Left ventricle myocardium superior (tissue), 1 donor: ENCODE measurements at places on chromosomes 4 and X.

DNA sequence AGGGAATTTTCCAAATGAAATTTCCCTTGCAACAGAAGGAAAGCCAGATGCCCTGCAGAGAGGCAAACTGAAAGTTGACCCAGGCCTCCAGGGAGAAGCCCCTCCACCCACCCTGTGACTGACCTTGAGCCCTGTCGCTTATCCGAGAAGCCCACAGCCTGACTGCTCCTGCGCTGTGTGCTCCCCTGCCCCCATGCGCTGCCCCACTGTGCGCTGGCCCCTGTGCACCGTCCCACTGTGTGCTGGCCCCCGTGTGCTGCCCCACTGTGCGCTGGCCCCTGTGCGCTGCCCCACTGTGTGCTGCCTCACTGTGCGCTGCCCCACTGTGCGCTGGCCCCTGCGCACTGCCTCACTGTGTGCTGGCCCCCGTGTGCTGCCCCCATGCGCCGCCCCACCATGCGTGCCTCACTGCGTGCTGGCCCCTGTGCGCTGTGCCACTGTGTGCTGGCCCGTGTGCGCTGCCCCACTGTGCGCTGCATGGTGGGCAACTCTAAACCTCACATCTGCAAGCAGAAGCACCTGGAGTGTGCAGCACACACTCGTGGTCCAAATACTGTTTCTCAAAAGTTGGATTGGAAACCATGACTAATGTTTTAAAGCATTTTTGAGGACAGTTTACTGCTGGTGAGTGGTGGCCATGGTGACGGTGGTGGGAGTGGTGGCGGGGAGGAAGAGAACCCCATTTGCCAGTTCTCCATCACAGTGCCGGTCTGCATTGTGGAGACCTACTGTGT, 8.3 kb upstream of the GRPEL1 start:
- no peak for DNase-seq

DNA sequence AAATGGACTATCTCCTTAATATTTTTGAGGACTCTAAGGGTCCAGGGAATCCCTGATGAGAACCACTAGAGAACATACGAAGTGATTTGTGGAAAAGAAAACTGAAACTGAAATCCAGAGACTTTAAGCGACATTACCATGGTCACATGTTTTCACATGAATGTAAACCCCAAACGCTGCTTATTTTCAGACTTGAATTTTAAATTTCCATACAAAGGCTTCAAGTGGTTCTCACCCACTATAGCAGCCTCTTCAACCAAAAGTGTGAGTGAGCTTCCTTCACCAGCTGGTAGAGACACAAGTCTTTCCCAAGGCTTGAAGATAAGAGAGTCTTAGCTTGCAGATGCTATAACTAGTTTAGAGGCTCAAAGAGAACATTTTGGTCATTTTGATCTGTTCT, 232.7 kb downstream of the MGST2 start:
- no peak for DNase-seq

GRCh38 chr4:7506119-7506518, 71.4 kb upstream of the PSAPL1 start:
- DNase-seq, result no peak

- DNase-seq, result no peak
These were observed 1411.1 kb upstream of the PCDH7 start for GRCh38 chr4:29309050-29309449.

DNA sequence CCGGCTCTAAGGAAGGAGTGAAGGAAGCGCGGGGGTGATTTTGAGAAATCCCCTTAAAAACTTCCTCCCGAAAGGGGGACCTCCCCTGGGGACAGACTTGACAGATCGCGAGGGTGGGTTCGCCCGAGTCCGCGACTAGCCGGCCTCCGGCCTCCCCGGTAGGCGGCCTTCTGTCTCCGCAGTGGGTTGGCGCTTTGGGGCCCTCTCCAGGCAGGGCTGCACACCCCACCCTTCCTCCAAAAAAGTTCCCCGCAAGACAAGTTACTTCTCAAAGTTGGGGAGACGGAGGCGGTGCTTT, 24.8 kb downstream of the HOPX start:
- DNase-seq, result peak; percentile 52

GRCh38 chrX:149531599-149531998, 9.2 kb upstream of the EOLA1 start:
- DNase-seq, result no peak

DNA sequence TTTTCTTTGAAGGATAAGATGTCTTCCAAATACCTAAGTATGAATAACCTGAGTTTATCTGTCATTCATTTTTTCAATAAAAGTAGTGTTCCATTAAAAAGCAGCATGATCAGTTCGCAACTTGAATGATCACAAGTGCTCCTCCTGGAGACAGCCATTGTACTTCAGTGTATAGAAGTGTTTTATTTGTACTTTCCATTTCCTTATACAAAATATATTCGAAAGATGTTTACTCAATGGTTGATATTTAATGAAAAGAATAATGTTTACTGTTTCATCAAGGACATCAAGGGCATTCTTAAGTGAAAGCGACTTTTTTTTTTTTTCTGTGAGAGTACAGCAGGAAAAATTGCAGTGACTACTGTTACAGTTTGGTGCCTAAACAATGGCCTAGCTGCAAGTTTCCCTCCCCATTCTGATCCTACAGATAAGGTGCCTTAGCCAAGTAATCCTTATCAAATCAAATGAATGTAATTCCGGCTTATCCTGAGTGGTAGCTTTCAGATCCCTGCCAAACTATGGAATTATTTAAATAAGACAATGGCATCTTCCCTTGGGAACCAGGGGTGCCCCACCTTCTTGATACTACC, 69.0 kb upstream of the IL15 start:
- DNase-seq, result no peak

DNA sequence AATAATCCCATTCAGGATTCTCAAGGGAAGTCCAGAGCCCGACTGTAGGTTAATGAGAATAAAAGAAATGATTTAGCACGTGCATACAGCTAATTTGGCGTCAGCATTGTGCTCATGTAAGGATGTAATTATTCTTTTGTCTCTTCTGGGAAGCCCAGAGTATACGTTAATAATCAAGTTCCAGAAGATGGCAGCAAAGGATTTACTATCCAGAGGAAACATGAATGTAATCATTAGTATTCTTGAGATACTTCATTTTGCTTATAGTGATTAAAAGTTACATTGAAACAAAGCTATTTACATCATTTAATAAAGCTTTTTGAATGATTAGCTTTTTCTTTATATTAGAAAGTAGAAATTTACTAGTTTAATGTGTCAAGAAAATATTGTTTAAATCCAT, 27.1 kb upstream of the MAP9 start:
- no peak for DNase-seq

GRCh38 chrX:96989830-96990571, 106.3 kb downstream of the RPA4 start:
- no peak for DNase-seq

DNA sequence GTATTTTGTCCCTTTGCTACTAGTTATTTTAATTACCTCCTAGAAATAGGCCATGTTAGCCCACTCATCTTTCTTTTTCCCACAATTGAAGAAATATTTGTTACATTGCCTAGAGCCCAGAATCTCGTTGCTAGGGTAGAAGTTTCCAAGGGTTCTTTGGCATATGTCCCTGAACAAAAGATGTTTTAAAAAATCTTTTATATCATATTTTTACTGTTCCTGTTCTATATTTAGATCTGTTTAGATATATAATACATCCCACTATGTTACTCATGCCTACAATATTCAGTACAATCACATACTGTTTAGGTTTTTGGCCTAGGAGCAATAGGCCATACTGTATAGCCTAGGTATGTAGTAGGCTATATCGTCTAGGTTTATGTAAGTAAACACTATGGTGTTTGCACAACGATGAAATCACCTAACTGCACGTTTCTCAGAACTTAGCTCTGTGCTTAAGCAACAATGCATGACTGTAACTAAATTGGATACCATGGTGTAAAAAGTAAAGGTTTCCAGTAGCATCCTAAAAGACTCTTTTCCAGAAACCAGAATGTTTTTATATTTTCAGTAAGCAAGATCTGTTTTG, 236.0 kb upstream of the SLIT2 start:
- DNase-seq, result no peak

- DNase-seq, result no peak
These were observed 28.3 kb upstream of the OPHN1 start for GRCh38 chrX:68461576-68461975.

- DNase-seq, result no peak
These were observed 556.1 kb downstream of the SPRY1 start for GRCh38 chr4:123952530-123953274.

GRCh38 chr4:144754562-144755410, 108.8 kb downstream of the HHIP start:
- DNase-seq, result no peak

DNA sequence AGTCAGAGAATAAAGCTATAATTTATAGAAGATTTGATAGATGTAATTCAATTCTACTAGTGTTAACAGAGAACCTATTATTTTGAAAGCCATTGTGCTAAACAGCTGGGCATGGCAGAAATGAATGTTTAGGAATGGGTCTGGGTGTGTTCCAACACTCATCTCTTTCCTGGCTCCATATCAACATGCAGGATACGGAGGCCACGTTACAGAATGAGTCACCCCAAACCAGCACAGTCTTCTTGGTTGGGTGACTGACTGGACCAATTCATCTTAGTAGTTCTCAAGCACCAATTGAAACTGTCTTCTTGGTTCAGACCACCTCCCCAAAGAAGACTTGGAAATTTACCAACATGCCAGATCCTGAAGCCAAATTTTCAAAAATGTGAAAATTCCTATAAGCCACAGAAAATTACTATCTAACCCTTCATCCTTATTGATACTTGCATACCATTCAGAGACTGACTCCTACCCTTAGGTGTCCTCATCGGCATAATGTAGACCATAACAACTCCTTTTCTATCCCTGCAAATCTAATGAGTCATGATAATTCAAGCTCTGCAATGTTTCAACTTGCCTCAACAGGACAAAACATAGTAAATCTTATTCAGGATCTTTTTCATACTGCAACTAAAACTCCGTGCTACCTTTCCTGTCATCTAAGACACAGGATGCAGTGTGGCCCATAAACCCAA, 52.0 kb upstream of the ATOH1 start:
- no peak for DNase-seq

DNA sequence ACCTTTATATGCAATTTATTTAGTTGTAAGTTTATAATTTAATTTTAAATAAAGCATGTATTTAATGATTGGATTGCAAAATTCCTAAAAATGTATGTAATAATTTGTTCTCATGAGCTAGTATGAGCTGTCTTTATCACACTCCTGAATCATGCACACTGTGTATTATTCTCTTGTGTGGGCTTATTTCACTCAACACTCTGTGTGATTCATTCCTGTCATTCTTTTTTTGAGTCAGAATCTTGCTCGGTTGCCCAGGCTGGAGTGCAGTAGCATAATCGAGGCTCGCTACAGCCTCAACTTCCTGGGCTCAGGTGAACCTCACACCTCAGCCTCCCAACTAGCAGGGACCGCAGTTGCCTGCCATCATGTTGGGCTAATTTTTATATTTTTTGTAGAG, 123.1 kb upstream of the SLC34A2 start:
- no peak for DNase-seq

GRCh38 chr4:157977086-157977485, 195.7 kb downstream of the GASK1B start:
- DNase-seq, result no peak

- DNase-seq, result no peak
These were observed 104.1 kb upstream of the BMP3 start for GRCh38 chr4:80926446-80926845.

DNA sequence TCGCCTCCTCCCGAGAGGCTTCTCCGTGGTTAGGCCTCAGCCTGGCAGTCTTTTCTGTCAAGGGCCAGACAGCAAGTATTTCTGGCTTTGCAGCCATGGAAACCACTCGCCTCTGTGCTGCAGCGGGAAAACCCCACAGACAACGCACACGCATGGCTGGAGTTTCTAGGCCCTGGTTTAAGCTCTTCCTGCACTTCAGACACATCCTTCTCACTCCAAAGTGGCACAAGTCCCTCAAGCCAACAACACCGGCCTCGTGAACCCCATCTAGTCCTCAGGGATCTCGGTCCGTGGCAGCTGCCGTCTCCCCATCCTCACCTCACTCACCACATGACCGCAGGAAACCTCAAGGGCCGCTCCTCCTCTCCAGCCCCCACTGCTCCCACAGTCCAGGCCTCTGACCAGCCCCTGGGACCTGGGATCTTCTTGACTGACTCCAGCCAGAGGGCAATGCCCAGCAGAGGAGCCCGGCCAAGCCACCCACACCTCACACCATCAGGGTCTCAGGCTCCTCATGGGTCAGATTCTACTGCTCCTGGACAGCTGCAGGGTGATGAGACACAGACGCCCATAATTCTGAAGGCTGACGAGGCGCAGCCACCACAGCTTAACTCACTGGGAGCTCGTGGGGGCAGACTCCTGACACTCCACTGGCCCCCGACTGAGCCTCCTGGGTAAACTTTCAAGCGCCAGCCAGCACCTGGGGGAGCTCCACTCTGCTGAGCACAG, 21.7 kb downstream of the LETM1 start:
- no peak for DNase-seq

DNA sequence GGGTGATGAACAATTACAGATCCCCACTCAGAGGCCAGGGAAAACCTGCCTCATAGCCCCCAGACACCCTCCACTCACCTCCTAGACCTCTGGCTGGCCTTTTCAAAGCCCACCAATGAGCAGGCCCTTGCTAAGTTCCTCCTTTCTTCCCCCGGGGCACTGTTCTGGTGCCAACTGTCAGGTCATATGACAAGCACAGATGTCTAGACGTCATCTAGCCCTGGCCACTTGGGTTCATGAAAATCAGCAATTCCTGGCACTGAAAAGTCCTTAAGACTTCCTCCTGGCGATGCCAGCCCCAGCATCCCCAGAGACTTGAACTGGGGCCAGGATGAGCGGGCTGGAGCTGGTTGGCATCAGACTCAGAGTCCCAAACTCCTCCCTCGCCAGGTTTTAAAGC, 115.6 kb upstream of the NALF2 start:
- no peak for DNase-seq

- no peak for DNase-seq
These were observed 21.0 kb downstream of the SMARCAD1 start for GRCh38 chr4:94228493-94229216.

DNA sequence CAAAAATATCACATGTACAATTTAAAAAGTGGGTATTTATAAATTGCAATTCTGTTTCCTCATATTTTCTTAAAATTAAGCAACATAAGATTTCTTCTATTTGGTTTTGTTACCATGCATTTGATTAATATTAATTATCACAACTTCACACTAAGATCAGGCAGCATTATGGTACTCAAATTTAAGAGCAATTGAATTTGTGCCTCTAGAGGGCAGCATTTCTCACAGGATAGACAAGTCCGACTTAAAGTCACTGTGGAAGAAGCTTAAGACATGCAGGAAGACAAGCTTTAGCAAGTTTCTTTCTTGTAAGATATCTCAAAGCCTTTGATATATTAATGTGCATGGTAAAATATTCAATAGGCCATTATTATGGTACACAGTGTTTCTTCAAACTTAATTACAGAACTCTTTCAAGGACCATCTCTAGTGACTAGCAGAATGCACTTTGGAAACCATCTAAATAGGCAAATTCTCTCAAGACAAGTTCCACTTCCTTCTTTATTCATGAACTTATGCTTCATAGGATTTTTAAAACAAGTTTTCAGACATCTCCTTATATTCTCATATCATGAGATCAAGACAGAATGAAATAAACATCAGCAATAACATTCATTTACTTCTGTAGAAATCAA, 35.0 kb downstream of the FBXW7 start:
- no peak for DNase-seq

GRCh38 chr4:83197555-83198235, 83.2 kb upstream of the PLAC8 start:
- peak; percentile 33 for DNase-seq

- no peak for DNase-seq
These were observed 12.5 kb downstream of the IRF2 start for GRCh38 chr4:184461711-184462441.
